H7 (cell line): ENCODE measurements at places on chromosomes 12 and 14.

- DNase-seq, result no peak
Measured at GRCh38 chr12:27651201-27651600, 45.0 kb upstream of the REP15 start.

DNA sequence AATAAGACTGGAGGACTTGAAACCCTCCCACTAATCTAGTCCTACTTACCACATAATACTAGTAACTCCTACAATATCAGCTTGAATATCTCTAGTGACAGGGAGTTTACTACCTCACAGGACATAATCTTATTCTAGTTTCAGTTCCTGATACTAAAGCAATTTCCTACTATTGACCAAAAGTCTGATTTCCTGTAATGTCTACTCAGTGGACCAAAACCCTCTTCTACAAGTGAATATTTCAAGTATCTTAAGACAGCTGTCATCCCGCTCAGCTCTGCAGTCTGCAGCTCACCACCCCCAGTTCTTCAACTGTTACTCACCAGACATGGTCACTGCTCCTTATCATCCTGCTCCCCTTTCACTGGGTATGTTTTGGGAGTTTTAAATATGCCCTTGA is 70.8 kb upstream of the TMCC3 start:
- no peak for DNase-seq

DNA sequence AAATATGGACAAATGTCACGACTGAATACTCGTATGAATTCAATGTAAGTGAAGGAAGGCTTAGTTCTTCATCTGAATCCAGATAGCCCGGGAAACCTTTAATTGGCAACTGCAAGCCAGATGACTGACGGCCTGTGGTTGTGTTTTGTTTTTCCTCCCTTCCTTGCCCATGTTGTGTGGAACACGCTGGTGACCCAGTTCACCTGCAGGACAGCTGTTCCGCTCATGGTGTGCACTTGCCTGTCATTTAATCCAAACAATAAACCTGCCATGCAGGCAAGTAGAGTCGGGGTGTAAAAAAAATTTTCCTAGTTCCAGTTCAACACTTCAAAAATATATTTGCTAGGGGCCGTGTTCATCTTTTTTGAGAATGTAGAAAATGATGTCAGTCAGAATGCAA is 88.0 kb downstream of the TMEM132D start:
- no peak for DNase-seq

- DNase-seq, result no peak
Measured at GRCh38 chr12:120076651-120077050, 39.9 kb downstream of the RAB35 start.

GRCh38 chr12:53185582-53186153 is 4.9 kb upstream of the CSAD start:
- no peak for DNase-seq

- no peak for DNase-seq
Measured at GRCh38 chr14:99036611-99037293, 235.2 kb downstream of the BCL11B start.

DNA sequence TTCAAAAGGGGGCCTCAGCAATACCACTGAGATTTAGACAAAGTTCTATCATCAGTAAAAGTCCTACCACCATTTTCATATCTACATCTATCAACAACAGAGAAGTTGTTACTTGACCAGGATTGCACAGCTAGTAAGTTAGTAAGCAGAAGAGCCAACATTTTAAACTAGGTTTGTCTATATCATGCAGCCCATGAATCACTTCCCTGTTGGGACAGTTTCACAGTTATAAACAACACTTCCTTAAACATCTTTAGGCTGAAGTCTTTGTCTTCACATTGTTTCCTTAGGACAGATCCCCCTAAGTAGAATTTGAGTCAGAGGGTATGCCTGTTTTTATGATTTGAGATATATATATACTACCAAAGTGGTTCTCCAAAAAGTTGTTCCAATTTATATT is 68.5 kb downstream of the DAO start:
- DNase-seq, result no peak

DNA sequence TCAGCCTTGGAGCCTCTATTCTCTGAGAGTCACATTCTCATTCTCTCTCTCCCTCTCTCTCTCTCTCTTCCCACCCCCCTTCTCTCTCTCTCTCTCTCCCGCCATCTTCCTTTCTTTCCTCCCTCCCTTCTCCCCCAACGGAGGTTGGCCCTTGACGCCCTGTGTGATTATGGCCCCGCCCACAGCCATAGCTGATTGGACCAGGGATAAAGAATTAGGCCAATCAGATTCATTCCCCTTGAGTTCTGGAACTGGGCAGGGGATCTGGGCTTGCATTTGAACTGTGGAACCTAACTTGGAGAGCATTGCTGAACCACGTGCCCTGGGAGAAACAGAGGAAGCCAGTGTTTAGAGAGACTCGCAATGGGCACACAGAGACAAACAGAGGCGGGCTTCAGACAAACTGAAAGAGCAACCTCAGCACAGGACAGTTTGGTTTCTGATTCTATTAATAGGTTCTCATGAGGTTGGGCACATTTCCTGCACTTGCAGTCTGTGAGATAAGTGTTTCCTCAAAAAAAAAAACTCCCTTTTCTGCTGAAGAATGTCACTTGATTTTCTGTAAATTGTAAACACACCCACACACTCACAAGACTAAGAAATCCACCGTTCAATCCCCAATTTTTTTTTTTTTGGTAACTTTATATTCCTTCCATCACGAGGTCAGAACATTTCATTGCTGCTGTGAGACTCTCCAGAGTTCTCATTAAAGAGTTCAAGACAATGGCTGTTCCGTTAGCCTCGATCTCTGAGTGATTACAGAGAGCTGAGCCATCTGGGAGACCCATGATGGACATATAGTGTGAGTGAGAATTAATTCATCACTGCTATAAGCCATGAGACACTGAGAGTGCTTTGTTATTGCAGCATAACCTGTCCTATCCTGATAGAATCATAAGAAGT is 3.5 kb upstream of the P2RX7 start:
- DNase-seq, result peak; percentile 67

DNA sequence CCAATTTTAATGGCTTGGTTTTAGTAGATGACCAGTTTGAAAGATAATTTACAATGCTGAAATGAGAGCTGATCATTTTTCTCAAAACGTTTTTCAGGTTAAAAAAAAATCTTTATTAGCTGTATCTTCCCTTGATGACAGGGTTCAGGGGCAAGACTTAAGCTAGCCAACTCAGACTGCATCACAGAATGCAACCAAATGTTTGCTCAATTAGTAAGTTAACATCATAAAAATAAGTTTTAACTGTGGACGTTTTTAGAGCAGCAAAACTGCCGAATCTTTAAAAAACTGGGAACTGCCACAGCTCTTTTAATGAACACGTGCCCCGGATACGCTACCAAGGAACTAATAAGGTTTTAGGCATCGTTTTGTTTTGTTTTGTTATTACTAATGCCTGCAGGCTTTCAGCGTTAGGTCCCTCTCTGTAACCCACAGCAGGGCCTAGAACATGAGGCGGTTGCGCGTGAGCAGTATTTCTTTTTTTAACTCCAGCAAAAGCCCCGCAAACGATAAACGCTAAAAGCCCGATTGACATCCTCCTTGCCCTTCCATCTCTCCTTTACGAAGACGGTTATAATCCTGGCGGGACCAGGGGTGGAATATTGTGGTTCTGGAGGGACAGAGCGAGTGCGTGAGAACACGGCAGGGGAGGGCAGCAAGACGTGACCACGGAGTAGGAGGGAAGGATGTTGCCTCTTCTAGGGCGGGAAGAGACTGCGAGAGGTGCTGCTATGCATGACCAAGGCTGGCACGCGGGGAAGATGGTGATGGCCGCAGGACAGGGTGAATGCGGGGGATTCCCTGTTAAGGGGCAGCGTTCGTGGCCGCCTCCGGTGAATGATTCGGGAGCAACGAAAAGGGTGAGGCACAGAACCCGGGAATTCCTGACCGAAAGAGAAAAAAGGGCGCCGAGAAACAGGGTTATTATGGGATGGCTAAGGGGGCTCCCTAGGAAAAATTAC is 652 bp downstream of the SUPT16H start:
- peak; percentile 49 for DNase-seq

GRCh38 chr12:6943389-6943721 is 261 bp upstream of the RNU7-1 start:
- peak; percentile 97 for DNase-seq

DNA sequence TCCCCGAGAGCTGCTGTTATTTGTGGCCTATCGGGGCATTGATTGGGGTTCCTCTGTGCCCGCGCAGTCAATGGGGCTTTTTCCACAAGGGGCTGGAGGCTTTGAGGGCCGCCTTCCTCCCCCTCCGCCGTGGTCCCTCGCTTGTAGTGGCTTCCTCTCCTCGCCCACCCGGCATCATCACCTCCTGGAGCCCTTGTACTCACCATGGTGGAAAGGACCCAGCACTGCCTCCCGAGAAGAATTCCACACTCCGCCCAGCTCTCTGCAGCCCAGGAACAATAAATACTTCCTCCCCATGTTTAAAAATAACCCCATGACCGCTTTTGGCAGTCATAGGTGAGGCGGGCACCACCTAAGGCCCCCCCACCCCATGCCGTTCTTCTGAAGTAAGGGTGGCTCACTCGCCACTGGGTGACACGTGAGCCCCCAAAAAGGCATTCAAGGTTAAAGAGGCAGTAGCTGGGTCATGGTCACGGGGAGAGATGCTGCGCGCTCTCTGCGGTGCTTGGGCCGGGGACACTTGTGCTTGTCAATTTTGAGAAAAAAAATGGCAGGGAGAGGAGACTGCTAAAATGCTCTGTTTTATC is at the start of gene MYL2:
TSS of gene MYL2 (minus strand) at position 256 of the 587 bp plus-strand sequence. CDS start at position 206, 50 bp downstream.
- no peak for DNase-seq

GRCh38 chr14:104085889-104086201 is 345 bp downstream of the ASPG start:
- DNase-seq, result no peak

GRCh38 chr12:29159661-29160060 is 10.6 kb downstream of the FAR2 start:
- DNase-seq, result no peak

GRCh38 chr12:104317538-104318210 is 14.1 kb downstream of the EID3 start:
- DNase-seq, result no peak

DNA sequence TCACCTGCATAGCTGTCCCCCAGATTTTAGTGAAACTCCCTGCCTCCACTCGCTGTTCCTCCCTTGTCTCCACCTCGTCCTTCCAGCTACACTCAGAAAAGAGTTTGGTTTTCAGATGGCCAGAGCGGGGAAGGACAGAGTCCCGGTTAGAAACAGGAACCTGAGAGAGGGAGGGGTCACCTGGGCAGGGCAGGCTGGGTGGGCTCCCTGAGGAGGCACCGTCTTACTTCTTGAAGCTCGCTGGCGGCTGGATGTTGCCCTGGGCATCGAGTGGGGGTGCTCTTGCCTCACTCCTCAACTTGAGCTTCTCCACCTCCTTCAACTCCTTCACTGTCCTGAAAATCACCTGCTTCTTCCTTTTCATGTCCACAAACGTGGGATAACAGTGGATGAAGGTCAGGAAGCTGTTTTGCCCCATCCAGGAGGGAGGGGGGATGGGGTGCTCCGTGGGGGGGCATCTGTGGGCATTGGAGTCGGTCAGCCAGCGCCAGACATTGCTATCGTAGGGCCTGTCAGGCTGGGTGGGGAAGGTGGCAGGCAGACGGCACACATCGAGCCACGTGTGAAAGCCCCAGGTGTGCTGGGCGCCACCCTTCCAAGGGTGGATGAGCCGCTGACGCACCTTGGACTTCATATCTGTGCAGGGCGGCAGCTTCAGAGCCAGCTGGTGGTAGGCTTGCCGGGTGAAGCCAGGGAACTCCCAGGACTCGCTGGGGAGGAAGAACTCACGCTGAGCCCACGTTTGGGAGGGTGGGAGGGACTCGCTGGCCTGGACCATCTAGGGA is 2.0 kb downstream of the TEX52 start:
- DNase-seq, result peak; percentile 42

- DNase-seq, result no peak
Measured at GRCh38 chr14:101193845-101194372, 290.4 kb upstream of the RTL1 start.

GRCh38 chr12:26891704-26892103 is 46.1 kb downstream of the INTS13 start:
- no peak for DNase-seq

DNA sequence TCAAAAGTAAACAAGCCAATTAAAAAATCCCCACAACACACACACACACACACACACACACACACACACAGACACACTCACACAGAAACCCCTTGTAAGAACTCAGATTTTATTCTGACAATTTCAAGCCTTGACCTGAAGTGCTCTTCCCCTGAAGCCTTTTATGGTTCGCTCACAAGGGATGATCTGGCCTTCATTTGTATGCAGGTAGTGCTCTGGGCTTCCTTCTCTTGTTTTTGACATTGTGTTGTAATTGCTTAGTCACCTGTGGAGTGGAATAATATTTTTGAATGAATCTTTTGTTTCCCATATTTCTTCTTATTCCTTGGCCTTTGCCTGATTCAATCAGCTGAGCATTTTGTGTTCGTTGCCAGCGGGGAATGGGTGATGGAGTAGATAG is 83.3 kb upstream of the CSRP2 start:
- no peak for DNase-seq

GRCh38 chr12:115752156-115752555 is 525.3 kb downstream of the MED13L start:
- DNase-seq, result no peak

GRCh38 chr12:81159856-81160255 is 82.0 kb downstream of the ACSS3 start:
- DNase-seq, result no peak

DNA sequence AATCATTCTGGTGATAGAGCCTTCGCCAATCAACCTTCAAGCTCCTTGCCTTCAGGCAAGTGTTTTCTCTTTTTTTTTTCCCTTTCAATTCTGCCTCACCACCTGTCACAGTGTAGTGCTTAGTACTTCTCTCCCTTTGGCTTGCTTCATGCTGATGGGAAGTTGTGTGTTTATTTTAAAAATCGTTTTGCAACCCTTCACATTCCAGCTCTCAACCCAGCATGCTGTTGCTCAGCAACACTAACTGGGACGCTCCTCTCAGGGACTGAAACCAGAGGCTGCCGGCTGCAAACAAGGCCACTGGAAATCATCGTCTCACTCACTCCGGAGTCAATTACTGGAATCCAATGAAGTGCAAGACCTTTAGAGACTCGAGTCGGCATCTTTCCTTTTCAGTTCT is 342.7 kb downstream of the PRKD1 start:
- DNase-seq, result peak; percentile 1

- DNase-seq, result no peak
Measured at GRCh38 chr12:104133866-104134265, 4.1 kb downstream of the NFYB start.

- no peak for DNase-seq
Measured at GRCh38 chr14:67461341-67461985, 27.1 kb downstream of the TMEM229B start.
